ENCODE measurements at places on chromosomes 13 and 19.

- DNase-seq, result no peak
Measured at GRCh38 chr13:75016225-75016624, 465.7 kb downstream of the TBC1D4 start.

- no peak for DNase-seq
Measured at GRCh38 chr13:40026741-40027140, 371.3 kb downstream of the COG6 start.

DNA sequence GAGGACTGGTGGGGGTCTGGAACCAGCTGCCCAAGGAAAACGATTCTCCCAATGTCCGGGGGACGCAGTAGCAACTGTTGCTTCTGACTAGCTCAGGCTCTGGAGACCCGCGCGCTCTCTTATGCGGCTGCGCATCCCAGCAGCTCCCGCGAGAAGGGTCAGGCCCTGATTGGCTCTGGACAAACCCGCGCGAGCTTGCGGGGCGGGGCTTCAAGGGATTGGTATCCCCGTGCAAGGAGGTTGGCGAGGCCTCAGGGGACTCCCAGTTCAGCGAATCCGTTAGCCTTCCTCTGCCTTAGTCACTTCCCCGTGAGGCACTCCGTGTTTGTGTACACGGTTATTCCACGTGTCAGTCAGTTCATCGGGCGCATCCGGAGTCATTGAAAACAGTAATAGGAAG, 20.2 kb downstream of the SIGLECL1 start:
- no peak for DNase-seq

GRCh38 chr13:51158880-51159518, 47.9 kb upstream of the C13orf42 start:
- no peak for DNase-seq

GRCh38 chr19:5826531-5827341, 12.8 kb downstream of the FUT6 start:
- DNase-seq, result peak; percentile 94

DNA sequence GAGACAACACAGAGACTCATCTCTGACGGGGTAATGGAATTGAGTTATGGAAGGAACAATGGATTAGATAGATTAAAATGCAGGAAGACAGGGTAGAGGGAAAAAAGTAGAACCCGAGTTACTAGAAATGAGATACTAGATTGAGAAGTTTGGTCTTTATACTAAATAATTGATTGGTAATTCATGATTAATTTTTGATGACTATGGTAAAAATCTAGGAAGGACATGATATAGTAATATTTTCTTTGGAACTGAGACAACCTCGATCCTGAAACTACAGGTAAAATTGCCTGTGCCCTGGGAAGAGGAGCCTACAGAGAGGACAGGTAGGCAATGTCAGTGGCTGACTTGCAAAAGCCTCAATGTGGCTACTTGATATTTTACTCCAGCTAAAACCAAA, 188.4 kb upstream of the GPC6 start:
- DNase-seq, result no peak

All from body of pancreas (tissue), 4 donors.